ENCODE measurements at places on chromosomes 12 and 14.

- DNase-seq = no peak
These were observed 115.4 kb upstream of the KRAS start for GRCh38 chr12:25366122-25366521.

DNA sequence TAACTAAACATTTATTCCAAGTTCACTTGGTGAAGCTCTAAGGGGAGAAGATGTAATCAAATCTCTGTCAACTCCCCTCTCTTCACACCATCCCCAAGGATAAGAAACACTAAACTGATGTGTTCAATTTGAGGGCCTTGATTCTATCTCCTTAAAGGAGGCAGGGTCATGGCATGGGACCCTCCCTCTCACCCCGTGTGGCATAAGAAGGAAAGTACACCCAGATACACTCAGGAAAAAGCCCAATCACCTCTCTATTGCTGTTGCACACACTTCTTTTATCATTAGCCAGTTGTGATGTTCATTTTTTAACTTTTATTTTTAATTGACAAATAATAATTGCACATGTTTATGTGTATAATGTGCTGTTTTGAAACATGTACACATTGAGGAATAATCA lies 35.1 kb downstream of the WASHC3 start:
- DNase-seq = no peak

DNA sequence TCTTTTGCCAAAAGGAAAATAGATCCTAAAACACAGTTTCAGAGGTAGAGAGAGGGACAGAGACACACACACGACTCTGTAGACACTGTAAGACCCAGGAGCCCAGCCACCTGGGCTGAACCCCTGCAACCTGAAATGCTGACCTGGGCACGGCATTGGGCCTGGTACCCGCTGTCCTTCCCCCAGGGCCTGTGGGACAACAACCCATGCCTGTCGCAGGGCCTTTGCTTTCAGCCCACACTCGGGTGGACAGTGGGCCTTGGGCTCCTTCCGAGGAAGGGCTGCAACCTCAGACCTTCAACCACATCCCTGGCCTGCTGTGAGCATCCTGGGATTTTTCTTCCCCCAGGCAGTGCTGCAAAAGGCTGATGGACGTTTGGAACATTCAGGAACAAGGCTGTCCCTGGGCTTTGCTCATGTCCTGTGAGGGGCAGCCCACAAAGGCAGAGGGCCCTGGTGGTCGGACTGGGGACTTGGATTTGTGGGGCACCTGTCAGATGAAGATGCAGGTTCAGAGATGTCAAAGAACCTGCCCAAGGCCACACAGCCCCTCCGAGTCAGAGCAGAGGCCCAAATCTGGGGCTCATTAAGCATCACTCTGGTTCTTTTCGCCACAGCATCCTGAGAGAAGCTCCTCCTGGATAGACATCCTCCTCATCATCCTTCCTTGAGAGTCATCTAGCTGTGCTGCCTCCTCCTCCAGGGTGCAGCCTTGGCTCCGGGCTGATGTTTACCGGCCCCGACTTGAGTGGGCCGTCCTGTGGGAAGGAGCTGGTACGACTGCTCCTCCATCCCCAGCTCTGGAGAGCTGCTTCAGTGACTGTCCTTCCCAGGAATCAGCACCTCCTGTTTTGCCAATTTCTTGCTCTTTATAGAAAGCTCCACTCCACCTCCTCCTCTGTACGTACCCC lies 32.7 kb downstream of the CCDC92 start:
- no peak for DNase-seq

GRCh38 chr12:78641837-78642423 lies 222.6 kb upstream of the SYT1 start:
- DNase-seq = no peak

- DNase-seq = no peak
These were observed 22.6 kb downstream of the TCTN1 start for GRCh38 chr12:110636516-110636915.

DNA sequence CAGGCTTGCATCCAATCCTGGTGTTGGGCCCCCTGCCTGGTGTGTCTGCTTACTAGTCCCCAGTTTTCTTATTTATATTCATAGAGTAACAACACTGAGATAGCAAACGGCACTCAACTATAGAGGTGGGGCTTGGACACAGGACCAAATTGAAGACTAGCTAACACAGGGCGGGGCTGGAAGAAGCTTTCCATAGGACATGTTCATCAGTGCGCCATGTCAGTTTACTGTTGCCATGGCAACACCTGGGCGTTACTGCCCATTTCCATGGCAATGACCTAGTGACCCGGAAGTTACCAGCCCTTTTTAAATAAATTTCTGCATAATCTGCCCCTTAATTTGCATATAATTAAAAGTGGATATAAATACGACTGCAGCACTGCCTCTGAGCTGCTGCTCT lies 275.5 kb upstream of the TMEM132C start:
- DNase-seq = no peak

- DNase-seq = no peak
These were observed 127.7 kb upstream of the FOXN3 start for GRCh38 chr14:89544636-89545301.

Measured in breast epithelium (tissue), 4 donors.